NCI-H524 (cell line): ENCODE measurements at places on chromosomes 13 and 19.

DNA sequence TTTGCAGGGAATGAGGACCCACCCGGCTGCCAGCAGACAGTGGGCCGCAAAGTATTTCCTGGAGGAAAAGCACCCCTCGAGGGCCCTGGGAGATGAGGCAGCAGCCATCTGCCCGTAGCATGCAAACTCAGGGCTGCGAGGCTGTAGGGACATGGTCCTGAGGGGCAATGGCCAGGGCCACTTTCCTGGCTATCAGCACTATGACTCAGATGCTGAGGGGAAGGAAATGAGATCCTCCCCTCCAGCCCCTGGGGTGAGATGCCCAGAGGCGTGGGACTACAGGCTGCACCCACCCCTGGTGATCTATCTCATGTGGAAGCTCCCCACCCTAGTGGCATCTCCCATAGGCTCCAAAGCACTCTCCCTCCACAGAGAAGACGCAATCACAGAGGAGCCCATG, 80.1 kb downstream of the SLC7A1 start:
- no peak for DNase-seq

GRCh38 chr19:49855676-49856573, 5.0 kb downstream of the PTOV1 start:
- no peak for DNase-seq

GRCh38 chr13:29689548-29689947, 94.1 kb upstream of the SLC7A1 start:
- DNase-seq, result no peak

DNA sequence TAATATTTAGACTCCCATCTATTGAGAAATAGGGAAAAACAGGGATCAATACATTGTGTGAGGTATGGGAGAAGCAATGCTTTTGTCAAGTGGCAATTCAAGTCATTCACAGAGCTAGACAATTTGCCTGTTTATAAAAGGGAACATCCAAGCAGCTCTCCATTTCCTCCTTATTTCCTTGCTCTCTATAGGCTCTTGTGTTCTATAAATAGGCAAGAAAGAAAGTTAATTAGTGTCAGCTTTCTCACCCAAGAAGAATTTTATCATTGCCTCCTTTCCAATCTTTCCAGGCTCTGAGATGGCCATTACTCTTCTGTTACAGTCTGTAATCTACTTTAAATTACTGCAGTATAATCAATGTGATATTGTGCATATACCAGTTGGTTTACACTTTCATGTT, 199.9 kb downstream of the LHFPL6 start:
- DNase-seq, result no peak

DNA sequence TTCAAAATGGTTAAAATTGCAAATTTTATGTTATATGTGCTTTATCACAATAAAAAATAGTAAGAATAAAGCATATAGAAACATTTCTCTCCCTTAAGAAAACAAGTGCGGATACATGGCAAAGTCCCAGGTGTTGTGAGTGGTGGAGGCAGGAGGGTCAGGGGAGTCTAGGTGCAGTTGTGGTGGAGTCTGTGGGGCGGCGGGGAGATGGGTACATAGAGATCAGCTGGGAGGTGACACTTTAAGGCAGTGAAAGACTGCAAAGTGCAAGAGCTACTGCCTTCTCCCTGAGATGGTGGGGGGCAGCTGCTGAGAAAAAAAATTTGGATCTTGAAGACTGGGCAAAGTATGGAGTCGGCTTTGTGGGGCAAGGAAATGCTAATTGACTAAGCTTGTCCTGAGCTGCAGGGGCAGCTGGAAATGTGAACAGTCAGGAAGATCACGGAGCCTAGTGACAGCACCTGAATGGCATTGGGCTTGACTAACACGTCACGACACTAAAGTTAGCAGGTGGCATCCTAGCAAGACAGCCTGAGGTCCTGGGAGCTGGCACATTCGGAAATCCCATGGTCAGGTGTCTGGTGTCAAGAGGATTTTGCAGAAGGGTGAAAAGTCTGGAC, 72.9 kb upstream of the IRS2 start:
- DNase-seq, result no peak

DNA sequence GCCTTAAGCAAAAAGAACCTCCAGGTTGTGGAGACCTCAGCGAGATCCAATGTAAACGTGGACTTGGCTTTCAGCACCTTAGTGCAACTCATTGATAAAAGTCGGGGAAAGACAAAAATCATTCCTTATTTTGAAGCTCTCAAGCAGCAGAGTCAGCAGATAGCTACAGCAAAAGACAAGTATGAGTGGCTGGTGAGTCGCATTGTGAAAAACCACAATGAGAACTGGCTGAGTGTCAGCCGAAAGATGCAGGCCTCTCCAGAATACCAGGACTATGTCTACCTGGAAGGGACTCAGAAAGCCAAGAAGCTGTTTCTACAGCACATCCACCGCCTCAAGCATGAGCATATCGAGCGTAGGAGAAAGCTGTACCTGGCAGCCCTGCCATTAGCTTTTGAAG, 58.5 kb downstream of the ARHGAP35 start:
- DNase-seq, result no peak

DNA sequence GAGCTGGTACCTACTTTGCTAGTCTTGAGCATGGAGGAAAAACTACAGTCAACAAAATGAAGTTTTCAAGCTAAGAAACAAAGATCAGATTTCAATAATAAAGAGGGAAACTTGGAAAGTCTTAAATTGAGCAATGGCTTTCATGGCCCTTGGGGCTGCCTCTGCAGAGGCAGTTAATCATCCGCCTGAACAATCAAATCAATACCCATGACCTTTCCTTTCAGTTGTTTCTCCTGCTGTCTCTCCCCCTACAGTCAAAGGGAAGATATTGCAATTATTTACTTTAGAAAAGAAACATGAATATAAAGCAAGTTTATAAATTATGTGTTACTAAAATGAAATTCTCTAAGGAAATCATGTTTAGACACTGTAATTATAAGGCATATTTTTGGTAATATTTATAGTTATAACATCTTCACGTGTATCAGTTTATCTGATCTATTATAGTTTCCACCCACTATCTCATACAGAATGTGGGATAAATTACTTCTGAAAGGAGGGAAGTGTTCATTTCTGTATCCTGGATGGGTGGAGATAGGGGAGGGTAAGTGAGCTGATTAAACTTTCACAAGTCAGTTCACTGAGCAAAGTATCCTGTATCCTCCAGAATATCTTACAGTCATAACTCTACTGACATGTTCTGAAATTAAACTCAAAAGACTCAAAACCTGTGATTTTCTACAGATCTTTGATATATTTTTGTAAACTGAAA, 72.4 kb upstream of the TSC22D1 start:
- DNase-seq, result no peak

- DNase-seq, result no peak
These were observed 40.0 kb upstream of the POU2F2 start for GRCh38 chr19:42172261-42172660.

DNA sequence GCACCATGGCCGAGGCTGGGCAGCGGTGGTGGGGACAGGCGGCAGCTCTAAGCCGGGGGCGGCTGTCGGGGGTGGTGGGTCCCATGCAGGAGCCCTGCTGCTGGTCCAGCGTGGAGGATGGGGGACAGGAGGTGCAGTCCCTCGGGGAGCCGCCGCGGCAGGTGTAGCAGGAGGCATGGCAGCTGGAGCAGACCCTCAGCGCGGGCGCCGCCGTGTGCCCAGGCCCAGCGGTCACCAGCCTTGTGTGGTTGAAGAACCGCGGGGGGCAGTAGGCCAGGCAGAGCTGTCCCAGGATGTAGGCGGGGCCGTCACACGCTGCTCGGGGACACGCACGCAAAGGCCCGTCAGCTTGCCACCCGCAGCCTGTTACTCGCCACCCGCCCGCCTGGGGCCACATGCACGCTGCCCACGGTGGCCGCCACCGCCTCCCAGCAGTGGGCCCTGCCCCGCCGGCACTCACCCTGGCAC, 2.9 kb upstream of the C19orf25 start:
- no peak for DNase-seq
